Naive thymus-derived CD8-positive, alpha-beta T cell (primary cell): ENCODE measurements at places on chromosomes 4 and X.

DNA sequence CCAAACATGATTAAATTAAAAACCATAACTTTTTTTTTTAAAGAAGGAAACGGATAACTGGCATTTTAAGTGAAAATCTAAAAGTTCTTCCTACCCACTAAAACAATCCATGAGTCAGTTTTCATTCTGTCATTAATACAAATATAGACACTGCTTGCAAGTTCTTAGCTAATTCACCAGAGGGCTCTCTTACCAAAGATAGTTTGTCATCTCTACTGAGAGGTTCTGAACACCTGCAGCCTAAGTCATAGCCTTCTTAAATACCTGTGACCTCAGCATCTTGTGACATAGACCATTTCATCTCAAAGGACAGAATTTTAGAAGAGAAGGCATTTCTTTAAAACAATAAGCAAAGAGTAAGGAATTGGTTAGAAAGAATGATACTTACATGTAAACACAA is 65.3 kb upstream of the FAM120C start:
- DNase-seq, result no peak

DNA sequence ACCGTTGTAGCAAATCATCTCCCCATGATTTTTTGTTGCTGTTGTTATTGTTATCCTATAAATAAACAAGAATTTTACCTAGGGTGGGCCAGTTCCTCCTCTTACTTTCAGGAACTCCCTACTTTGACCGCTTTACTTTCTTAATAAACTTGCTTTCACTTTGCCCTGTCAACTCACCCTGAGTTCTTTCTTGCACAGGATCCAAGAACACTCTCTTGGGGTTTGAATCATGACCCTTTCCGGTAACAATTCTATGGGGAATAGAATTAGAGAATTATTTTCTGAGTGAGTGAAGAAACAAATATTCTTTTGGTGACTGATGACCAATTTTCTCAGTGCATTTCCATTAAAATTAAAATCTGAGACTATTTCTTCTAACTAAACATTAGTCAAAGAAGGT is 584.0 kb upstream of the TENM3 start:
- DNase-seq, result no peak

- no peak for DNase-seq
Observed at GRCh38 chr4:102599886-102600285, 98.7 kb downstream of the NFKB1 start.

- no peak for DNase-seq
Observed at GRCh38 chrX:145631461-145631951, 186.1 kb upstream of the SLITRK2 start.

GRCh38 chrX:40099055-40099958 is 1.5 kb upstream of the BCOR start:
- DNase-seq, result peak; percentile 44

DNA sequence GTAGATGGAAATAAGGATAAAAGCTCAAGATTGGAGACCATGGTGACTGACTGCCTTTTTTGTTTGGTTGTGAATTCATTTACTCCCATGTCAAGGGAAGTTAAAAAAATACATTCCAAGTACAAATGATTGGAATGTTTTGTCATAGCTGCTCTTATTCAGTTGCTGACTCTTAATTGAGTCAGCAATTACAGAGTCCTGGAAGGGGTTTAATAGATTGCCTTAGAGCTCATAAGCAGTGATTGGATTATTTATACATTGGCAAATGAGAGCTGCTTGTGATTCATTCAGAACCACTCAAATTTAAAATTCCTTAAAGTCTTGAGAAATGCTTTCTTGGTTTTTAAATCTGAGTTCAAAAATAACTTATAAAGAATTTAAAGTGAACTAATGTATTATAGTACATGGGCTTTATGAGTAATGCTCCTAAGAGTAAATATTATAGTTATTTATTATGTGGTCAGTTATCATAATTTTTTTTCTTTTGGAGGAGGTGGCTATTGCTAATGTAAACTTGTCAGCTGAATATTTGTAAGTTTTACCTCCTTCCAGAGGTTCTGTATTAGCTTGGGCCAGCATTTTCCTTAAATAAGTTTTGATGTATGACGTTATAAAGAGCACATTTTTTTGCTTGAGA is 13.6 kb downstream of the JADE1 start:
- no peak for DNase-seq

- DNase-seq, result no peak
Observed at GRCh38 chrX:13697976-13698375, 9.0 kb downstream of the RAB9A start.

DNA sequence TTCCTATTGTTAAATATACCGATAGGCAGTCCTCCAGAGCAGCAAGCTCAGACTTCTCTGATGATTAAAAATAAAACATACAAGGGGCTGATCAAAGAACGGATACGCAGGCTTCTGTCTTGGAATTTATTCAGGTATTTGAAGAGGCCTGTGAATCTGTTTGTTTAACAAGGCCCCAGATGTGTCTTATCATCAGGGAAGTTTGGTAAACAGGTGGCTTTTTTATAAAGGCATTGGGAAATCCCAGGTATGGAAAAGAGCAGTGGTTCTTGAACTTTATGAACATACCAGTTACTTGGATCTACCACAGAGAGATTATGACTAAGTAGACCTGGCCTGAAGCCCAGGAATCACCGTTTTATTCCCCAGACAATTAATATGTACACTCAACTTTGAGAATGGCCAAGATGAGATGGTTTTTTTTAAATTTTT is 47.9 kb downstream of the SOWAHB start:
- DNase-seq, result no peak

DNA sequence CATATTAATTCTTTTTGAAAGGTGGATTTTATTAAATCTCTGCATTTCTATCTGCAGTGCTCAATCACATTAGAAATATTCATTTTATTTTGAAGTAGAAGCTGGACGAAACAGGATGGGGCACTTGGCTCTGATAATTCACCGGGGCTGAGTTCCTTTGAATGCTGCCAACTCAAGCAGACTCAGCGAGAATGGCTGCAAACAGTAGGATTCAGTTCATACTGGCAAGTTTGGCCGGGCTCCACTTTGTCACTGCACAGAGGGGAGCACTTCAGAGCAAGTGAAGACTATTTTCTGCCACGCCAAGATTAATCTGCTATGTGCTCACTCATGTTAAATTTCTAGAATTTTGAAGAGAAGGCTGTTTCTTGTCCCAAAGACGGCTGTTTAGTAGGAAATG is 30.7 kb upstream of the KLHL8 start:
- DNase-seq, result no peak

DNA sequence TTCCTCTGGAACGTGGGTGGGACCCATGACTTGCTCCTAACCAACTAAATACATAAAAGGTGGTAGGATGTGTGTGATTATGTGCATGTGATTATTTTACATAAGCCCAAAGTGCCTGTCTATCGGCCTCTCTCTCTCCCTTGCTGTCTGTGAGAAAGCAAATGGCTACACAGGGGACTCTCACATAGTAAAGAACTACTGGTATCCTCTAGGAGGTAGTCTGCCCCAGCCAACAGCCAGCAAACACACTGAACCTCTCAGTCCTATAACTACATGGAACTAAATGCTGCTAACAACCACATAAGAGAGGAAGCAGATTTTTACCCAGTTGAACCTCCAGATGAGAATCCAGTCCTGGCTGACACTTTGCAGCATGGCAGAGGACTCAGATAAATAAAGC is 1249.4 kb downstream of the ADGRL3 start:
- no peak for DNase-seq

DNA sequence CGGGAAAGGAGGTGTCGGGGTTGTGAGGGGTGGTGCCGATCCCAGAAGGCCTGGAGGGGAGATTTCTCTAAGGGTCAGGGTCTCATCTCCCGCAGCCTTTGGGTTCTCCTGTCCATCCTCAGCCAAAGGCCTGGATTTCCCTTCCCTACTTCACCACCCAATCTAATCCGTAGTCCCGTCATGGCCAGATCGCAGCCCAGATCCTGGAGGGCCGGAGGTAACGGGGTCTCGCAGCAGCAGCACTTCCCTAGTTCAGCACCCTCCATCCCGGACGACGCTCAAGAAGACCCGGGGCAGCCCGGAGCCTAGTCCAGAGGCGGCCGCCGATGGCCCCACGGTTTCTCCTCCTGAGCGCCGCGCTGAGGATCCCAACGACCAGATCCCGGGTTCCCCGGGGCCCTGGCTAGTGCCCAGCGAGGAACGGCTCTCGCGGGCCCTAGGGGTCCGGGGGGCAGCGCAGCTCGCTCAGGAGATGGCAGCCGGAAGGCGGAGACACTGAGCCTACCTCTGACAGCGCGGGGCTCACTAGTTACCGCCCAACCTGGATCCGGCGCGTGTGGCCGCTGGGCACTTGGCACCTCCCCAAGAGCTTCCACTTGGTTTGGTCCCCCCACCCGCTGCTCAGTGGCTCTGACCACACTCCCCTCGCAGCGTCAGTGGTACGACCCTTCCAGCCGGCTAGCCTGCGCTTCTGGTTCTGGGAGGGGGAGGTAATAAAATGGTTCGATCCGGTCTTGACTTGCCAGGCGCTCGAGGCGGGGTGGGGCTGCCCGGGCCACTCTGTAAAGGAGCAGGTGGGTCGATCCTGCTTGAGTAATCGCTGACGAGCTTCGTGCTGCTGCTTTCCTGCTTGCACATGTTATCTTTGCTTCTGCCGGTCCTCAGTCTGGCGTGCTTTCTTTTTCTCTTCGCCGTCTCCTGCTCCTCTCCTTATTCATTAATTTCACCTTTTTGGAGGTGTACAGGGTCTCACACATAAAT is 3.6 kb downstream of the MAGIX start:
- DNase-seq, result peak; percentile 59

GRCh38 chr4:148305751-148306150 is 136.5 kb downstream of the NR3C2 start:
- no peak for DNase-seq

- peak; percentile 3 for DNase-seq
Observed at GRCh38 chrX:9942086-9942485, 25.1 kb upstream of the CLDN34 start.

DNA sequence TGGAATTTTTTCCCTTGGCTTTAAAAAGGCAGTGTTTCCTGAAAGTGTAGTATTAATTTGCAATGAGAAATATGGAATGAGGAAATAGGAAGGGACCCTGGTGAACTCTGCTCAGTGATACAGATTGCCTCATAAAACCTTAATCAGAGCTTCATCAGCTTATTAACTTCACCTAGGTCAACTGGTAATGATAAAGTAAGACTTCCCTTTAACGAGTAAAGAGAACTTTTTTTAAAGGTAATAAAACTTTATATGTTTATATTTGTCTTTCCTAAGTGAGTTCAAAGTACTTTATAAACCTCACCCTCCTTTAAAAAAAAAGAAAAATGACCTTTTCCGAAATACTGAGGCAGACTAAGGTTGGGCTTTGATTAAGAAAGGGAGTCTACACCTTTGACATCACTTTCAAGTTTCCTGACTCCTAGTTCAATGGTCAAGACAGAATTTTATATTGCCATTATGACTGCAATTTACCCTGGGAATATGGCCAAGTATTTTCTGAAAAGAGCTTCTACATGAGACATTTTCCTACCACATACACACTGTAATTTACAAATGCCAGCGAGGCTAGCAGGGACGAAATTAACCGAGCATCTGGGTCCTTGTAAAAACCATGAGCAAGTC is 706.3 kb upstream of the TENM3 start:
- no peak for DNase-seq

- DNase-seq, result no peak
Observed at GRCh38 chr4:6205567-6205931, 5.2 kb upstream of the JAKMIP1 start.

DNA sequence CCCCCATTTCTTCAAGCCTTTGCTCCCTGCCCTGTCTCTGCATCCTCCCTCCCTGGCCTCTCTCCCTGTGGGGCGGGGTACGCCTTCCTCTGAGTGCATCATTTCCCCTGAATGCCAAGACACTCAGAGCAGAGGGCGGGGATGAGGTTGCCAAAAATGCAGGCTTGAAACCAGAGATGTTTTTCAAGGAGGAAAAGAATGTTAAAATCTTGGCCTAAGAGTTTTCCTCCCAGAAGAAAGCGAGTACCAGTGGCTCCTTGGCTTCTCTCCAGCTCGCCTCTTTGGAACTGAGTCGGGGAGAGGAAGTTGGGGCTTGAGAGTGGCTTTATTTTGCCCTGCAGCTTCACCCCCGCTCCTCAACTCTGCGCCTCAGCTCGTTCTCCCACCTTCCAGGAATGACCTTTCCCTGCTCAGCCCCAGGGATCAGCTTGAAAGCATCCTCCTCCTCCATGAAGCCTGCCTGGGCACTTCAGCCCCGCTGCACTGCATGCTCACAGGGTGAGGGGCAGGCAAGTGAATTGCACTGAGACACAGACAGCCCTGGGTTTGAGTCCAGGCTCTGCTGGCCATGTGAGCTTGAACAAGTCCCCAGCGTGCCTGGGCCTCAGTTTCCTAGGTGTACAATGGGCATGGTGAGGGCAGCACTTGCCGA is 57.5 kb upstream of the SORCS2 start:
- no peak for DNase-seq

- DNase-seq, result no peak
Observed at GRCh38 chr4:189204616-189205015, 736.1 kb upstream of the FRG1 start.

DNA sequence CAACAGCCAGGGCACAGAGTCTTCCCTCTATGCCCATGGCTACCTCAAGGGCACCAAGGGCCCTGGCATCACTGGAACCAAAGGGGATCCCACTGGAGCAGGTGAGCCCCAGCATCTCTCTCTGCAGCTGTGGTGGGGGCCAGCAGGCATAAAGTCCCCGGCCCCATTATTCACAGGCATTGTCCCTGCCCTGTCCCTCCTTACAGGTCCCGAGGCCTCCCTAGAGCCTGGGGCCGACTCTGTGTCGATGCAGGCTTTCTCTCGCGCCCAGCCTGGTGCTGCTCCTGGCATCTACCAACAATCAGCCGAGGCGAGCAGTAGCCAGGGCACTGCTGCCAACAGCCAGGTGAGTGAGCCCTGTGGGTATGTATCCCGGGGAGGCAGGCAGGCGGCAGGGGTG is 12.3 kb upstream of the UBA1 start:
- DNase-seq, result no peak

DNA sequence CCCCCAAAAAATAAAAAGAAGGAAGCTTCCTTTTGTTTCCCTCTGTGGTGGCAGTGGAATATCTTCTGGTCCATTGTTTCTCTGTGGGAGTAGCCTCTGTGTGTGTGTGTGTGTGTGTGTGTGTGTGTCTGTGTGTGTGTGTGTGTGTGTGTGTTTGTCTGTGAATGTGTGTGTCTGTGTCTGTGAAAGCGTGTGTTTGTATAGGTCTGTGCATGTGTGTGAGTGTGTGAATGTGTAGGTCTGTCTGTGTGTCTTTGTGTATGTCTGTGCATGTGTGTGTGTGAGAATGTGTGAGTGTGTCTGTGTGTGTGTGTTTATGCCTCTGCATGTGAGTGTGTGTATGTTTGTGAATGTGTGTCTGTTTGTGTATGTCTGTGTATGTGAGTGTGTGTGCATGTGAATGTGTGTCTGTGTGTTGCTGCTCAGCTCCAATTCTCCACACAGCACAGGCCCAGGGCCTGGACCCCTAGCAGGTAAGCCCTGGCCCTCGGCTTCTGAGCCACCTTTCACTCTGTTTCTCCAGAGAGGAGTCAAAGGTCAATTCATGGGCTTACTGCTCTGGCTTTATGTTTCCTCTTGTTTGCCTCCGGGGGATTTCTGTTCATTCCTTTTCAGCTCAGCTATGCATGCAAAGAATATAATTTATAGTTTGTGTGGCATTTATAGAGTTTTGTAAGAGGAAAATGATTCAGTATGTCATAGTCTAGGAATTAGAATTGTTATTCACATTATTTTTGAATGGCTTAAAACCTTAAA is 89.8 kb downstream of the UCHL1 start:
- DNase-seq, result no peak

GRCh38 chr4:150123087-150123486 is 44.8 kb downstream of the DCLK2 start:
- DNase-seq, result no peak

- DNase-seq, result no peak
Observed at GRCh38 chrX:68692651-68693050, 45.2 kb downstream of the STARD8 start.
